ENCODE measurements at places on chromosomes 7 and 10.
A peak's percentile ranks its signal among the peaks of the same experiment; 100 is the strongest.

- DNase-seq, result no peak
These were observed 2.8 kb downstream of the GIMAP8 start for GRCh38 chr7:150453181-150453580.

DNA sequence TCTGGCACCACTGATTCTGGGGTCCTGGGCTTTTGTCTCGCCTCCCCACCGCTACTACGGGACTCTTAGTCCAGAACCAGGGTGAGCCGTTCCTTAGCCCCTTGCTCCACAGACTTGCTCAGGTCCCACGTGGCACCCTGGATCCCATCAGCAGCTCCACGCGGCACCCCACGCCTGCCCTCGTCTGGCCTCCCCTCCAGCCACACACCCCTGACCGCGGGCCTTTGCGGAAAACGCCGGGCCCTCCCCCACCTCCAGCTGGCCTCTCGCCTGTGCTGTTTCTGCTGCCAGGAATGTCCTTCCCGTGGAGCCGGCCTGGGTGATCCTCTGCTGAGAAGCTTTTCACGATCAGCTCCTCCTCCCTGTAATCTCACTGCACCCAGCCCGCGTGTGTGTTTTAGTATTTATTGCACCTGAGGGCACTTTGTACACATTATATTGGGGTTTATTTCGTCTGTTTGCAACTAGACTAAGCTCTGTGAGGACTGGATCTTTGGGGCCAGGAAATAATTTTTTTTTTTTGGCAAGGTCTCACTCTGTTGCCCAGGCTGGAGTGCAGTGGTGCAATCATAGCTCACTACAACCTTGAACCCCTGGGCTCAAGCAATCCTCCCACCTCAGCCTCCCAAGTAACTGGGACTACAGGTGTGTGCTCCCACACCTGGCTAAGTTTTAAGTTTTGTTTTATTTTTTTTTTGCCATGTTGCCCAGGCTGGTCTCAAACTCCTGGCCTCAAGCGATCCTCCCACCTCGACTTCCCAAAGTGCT lies 10.5 kb upstream of the TTYH3 start:
- DNase-seq, result no peak

GRCh38 chr10:132886211-132887099 lies 55.9 kb downstream of the CFAP46 start:
- no peak for DNase-seq

DNA sequence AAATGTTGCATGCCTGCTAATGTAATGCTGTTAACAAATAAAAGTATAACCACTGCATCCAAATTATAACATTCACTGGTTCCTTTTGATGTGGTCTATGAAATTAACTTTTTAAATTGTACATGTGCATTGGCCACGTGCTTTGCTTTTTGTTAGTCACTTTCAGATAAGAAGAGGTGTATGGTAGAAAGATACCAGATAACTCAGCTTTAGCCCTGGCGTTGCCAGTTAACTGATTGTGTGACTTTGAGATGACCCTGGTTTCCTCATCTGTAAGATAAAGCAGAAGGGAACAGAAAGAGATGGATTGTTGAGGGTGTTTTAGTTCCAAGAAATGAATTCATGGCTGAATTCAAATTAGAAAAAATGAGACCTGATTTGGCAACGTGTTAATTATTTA lies 1.9 kb upstream of the TRDMT1 start:
- DNase-seq, result no peak

DNA sequence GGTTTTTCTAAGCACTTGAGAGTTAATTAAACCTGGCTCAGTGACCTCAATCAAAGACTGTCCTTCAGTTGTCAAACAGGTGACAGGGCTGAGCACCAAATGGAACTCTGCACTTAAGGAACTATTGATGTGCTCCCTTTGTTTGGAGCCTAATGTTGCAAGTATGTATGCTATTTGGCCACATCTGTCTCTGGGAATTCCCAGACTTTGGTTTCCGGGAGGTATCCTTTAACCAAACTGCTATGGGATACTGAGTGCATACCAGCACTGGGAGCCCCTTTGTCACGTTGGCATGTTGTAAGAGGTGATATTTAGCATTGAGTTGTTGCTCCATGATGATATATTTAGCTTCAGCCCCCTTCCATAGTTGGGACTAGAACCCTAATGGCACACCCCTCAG lies 25.2 kb downstream of the ASZ1 start:
- no peak for DNase-seq

- DNase-seq, result no peak
These were observed 8.3 kb upstream of the ATP6V0E2 start for GRCh38 chr7:149865437-149865836.

DNA sequence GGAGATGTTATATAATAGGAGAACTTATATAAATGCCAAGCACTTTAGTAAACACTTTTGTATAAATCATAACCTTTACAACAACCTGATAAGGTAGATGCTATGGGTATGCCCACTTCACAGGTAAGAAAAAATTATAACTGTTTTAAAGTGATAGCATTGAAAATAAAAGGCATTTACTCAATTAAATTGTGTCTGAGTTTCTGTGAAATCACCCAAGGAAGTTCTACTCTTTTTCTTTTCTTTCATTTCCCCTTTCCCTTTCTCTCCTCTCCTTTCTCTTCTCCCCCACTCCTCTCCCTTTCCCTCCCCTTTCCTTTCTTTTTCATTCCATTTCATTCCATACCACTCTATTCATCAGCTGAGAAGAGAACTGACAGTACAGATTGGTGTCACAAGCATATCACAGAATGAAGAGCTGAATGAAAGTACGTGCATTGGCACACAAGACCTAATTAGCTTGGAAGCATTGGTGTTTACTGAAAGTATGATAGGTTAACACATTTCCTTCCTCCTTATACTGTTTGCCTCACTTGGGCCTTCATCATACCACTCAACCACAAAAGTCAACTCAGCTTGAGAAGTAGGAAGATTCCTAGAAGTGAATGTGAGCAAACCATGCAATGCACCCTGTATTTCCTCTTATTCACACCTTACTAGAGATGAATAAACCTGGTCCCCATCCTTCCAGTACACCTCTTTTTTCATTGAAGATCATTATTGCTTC lies 117.9 kb upstream of the AGR3 start:
- DNase-seq, result no peak

DNA sequence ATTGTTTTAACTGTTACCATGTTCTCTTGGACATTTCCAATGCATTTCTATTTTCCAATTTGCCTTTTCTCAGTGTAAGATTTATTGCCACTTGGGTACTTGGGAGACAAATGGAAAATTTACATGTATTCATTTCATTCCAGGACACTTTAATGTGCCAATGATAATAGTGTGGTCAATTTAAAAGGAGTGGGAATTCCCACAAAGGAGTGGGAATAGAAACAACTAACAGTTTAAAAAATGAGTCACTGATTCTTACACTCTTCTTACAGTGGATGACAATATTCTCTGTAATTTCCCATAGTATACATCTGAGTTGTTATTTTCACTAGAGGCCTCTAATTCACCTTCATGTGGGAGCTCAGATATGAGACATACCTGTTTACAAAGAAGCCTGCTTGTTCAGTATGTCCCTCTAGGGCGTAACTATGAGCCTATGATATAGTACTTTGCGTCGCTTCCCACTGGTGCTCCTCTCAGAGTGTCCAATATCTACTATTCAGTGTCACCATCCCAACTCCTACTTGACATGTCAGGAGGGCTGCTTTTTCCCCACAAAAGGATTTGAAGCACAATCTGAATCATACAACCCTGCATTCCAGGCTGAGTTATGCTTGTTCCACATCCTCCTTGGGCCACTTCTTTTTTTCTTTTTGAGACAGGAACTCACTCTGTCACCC lies 301.3 kb downstream of the PHTF2 start:
- no peak for DNase-seq

DNA sequence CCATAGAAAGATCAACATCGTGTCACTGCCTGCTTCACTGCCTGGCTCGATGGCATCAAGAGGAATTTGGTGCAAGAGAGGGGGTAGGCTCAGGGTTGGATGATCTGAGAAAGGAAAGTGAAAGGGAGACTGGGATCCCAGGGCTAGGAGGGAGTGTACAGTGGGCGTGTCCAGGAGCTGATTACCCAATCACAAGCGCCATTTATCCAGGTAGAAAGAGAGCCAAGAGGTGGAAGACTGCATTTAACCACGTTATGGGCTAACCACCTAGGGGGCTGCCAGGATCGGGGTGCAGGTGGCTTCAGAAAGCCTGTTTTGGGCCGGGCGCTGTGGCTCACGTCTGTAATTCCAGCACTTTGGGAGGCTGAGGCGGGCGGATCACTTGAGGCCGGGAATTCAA lies 10.3 kb downstream of the PODXL start:
- no peak for DNase-seq

DNA sequence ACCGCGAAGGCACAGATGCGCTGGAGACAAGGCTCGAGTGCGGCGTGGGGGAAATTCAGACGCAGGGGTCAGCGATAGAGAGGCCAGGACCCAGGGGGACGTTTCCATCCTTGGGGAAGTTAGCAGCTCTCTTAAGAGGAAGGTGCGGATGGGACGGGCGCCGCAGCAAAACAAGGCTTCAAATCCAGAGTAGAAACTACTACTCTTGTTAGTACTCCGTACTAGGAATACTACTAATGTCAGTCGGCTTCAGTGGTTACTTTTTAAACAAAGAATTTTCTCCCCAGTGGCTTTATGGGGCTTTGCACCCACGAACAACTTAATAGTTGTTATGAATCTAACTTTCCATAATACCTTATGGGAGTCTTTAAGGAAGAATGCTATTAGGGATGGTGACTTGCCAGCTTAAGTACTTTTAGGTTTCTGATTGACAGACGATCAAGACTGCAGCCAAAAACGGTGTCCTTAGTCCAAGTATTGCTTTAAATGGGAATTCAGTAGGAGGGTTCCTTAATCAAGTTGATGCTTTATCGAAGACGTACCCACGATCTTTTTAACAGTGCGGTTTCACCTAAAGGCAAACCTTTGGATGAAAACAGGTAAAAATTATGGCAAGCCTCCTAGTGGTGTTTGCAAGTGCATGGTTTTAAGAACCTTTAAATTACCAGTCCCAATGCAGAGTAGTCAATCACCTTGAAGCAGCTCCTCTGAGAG lies 812 bp upstream of the IDE start:
- no peak for DNase-seq

DNA sequence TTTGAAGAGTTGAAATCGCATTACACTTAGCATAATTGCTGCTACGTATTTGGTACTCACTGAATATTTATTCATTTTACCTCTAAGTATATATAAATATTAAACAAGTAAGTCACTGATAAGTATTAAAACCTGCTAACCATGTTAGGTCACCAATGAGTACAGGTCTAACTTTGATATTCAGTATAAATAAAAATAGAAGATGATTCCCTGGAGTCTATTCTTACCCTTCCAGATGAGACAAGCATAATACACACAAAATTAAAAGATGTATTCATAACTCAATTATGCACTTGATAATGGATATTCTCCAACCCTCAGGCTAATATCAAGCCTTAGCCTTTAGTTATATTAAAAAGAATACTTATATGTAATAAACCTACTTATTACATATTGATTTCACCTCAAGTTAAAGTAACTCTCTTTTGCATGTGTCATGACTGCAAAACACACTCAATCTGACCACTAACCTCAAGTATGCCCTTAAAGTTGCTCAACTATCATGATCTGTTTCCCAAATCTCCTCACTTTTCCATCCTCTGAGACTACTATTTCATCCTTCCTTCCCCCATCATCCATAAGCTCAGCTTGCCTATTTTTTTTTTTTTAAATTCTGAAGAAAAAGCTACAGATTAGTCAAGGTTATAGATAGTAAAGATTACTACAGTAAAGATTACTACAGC lies 46.8 kb downstream of the IPMK start:
- no peak for DNase-seq

DNA sequence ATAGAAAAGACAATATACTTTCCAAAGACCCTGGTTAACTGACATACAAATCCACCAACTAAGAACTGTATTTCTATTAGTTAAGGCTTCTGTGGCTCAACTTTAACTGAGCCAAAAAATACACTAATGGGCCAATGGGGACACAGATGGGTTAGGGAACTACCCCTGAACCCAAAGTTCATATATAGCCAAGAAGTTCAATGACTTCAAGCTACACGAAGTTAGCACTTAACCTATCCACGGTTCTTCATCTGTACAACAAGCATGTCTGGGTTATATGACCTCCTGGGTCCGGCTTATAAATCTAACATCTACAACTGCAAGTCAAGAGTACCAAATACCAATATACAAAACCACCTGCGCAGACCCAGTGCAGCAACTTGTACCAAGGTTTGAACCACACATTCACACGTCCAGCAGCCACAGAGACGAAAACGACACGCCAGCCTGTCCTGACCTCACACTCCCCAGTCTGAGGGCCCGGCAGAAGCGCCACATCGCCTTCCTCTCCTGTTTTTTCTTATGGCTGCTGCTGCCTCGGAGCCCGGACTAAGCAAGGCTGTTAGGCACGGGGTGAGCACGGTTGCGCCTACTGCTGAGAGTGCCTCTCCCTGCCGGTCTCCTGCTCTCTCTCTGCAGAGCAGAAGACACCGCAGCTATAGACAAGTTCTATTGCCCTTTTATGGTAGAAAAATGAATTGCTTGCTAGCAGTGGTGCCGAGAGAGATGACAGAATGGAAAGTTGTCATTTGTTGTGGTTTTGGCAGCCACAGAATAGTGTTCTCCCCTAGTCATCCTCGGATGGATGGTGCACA lies 86.3 kb downstream of the RNF216 start:
- DNase-seq, result peak; percentile 64

DNA sequence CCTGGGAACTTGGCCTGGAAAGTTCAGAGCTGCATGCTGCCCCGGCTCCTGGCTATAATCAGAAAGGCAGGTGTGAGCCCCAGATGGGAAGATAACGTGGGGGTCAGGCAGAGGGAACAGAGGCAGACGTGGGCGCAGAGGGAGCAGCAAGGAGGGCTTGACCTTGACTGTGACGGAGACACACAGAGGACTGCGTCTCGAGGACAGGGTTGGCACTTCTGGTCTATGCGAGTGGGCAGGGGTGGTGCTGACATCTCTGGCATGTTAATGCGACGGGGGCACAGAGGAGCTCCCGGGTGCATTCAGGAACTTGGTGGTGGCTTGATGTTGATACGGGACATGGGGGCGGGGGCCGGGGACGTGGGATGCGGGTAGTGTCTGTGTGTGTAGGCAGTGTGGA lies 232.1 kb upstream of the GRB10 start:
- DNase-seq, result no peak

DNA sequence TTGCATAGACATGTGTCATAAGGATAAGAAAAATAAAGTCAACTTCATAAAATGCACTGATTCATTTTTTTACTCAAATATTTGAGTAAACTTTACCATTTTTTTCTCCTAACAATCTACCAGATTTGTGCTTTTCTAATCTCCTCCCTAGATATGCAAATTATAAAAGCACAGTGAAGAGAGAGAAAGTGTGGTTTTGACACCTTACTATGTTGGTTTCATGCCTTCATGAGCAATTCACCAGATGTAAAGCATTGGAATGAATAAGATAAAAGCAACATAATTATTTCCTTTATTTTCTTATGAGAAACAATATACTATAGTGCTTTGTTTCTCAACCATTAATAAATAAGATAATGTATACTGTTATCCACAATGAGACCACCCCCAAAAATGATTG lies 432.5 kb upstream of the PCDH15 start:
- no peak for DNase-seq

- no peak for DNase-seq
These were observed 63.8 kb downstream of the CCSER2 start for GRCh38 chr10:84392181-84392580.
